ENCODE measurements at places on chromosomes 3 and 15.

DNA sequence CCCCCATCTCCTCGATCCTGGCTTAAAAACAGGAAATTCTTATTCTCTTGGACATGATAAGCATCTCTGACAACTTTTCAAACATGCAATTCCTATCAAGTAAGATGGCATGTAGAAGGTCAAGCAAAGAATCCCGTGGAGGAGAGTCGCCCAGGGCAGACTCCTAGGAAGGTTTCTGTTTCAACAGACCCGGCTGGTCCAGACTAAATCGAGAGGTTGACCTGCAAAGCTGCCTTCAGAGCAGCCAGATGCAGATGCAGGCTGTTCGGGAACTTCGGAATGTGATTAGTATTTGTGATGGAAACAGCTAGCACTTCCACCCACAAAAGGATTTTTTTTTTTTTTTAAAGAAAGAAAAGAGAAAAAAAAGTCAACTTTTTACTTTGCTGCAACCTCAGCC lies 216.8 kb downstream of the NR1D2 start:
- no peak for DNase-seq

- DNase-seq = no peak
Observed at GRCh38 chr15:81334768-81335435, 11.0 kb upstream of the STARD5 start.

DNA sequence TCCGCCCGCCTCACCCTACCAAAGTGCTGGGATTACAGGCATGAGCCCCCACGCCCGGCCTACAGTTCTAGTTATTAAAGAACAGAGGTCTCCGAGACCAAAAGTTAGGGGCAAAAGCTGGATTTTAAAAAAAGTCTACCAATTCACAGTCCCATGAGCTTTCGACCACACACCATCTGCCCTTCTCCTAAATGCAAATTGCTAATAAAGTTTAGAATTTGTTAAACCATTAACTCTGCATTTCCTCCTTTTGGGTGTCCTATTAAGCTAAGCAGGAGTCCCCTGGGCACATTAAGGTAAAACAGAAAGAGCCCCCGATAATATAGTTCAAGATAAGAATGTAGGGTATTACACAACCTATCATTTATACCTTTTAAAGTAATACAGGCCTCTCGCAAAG lies 322.7 kb downstream of the FOXP1 start:
- DNase-seq = no peak

DNA sequence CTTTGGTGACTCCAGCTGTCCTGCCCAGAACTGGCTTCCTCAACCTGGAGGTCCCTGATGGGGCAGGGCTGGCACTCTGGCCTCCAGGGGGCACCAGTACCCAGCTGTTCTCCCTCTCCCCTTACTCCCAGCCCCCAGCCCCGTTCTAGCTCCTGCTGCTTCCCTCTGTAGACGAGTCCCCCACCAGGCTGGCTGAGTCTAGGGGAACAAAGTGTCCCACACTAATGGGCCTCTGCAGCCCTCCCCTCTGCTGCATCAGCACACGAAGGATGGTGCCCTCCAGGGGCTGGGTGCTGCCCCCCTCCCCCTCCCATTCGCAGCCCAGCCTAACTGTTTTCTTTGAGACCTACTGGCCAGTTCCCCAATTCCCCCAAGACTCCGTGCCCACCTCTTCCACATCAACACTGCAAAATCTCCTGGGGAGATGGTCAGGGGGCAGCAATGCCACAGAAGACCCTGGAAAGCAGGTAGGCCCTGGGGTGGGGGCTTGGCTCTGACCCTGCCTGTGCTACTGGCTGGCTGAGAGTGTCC lies 4.2 kb downstream of the RHCG start:
- DNase-seq = no peak

- no peak for DNase-seq
Observed at GRCh38 chr3:112931736-112932521, 43.0 kb downstream of the CD200R1 start.

DNA sequence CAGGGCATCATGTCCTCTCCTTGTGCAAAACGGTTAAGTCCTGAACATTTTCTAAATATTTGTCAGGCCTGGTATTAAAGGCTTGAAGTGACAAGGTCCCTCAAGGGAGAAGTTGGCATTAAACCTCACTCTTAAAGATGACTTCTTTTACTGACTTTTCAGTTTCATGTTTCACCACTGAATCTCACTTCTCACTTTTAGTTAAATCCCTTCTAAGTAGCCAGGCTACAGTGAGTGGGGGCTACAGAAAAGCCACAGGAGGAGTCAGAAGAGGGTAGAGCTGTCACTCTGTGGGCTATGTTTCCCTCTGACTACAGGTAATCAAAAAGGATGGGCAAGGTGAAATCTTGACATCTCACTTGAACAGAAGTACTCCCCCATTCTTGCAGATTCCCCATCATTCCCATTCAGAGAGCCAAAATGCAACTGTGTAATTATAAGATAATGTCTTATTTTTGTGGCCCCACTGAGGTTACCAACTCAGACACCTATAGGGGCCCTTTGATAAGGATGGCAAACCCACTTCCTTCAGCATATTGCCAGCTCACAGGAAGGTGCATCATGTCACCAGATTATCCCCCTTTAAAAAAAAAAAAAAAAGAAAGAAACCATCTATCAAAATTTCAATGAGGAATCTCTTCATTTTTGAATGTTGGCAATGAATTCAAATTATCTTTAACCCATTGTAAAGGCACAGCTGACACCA lies 790.1 kb upstream of the CFAP20DC start:
- no peak for DNase-seq

GRCh38 chr15:90665288-90666134 lies 51.6 kb upstream of the BLM start:
- no peak for DNase-seq
